Activated T-cell treated with anti-CD3 and anti-CD28 coated beads, Interleukin-2, amount 50 U/mL, for 4 hours (primary cell): ENCODE measurements at places on chromosomes 12 and 14. TPM values are rescaled to one million over a fixed set of nuclear protein-coding genes. Genes with fewer than 3 reads are reported as not detected.

Gene ZDHHC22
- total RNA-seq = not detected

Gene EXOC3L4
- not detected for total RNA-seq

DNA sequence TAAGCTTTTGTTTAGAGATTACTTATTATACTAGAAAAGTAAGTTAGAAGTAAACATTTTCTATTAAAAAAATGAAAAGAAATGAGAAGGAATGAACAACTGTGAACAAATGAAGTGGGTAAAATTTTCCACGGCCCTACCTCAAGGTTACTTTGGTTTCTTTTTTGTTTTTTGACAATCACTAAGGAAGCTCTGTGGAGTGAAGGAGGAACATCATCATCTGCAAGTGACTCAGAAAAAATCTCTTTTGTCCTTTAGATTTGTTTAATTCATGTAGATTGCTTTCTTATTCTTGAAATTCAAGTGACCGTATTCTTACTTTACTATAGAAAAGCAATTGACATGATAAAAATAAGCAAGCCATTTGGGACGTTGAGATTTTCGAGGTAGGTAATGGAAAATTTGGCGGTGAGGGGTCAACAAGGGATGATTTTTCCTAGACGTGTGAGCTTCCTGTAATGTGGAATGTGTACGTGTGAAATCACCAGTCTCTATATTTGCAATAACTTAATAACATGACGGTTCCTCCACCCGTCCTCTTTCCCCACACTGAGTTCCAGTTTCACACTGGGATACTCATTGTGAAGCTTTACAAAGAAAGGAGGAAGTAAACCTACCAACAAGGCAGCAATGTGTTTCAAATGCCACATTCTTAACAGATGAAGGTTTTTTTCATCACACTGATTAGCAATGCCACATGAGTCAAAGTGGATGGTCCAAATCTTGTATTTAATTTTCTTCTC, 62.3 kb upstream of the EGLN3 start:
- no peak for DNase-seq

Gene TMEM132D
- not detected for total RNA-seq

- DNase-seq = no peak
Measured at GRCh38 chr12:3055026-3055703, 22.0 kb upstream of the TSPAN9 start.

Gene ZC2HC1C
- 0.45 TPM for total RNA-seq

Gene RASSF8
- 0.58 TPM for total RNA-seq

Gene TESPA1
- 94.8 TPM for total RNA-seq
